ENCODE measurements at places on chromosomes 13 and 19. TPM values are rescaled to one million over a fixed set of nuclear protein-coding genes. Genes with fewer than 3 reads are reported as not detected.

The GIPR gene
- 1.0 TPM for total RNA-seq

The FARP1 gene
- total RNA-seq = 33.2 TPM

The ZNF132 gene
- 5.8 TPM for total RNA-seq

The CYP4F8 gene
- not detected for total RNA-seq

The NLRP5 gene
- not detected for total RNA-seq

The SERP2 gene
- 0.36 TPM for total RNA-seq

The SELENOV gene
- total RNA-seq = not detected

The ZNF649 gene
- 14.0 TPM for total RNA-seq

The PROZ gene
- total RNA-seq = not detected

The OR7C1 gene
- not detected for total RNA-seq

The TNNT1 gene
- 27.6 TPM for total RNA-seq
